Right lobe of liver (tissue), 6 donors: ENCODE measurements at places on chromosomes 3 and 15. TPM values are rescaled to one million over a fixed set of nuclear protein-coding genes. Genes with fewer than 3 reads are reported as not detected.

TUSC7 gene
- total RNA-seq: not detected

SKOR1 gene
- total RNA-seq: 0.09 TPM

FOXB1 gene
- total RNA-seq: not detected

GHSR gene
- not detected for total RNA-seq

OCA2 gene
- not detected for total RNA-seq

DCLK3 gene
- 0.34 TPM for total RNA-seq

SPTBN5 gene
- total RNA-seq: 0.65 TPM

IL5RA gene
- not detected for total RNA-seq

RARRES1 gene
- total RNA-seq: 5.1 TPM

KPNA1 gene
- total RNA-seq: 35.8 TPM

ZNF80 gene
- not detected for total RNA-seq

CPLX3 gene
- not detected for total RNA-seq

QARS1 gene
- 90.5 TPM for total RNA-seq

SHC4 gene
- not detected for total RNA-seq

SIDT1 gene
- total RNA-seq: 0.35 TPM

ALDH1A2 gene
- 11.5 TPM for total RNA-seq

COLQ gene
- total RNA-seq: 1.2 TPM

NT5DC2 gene
- total RNA-seq: 3.2 TPM

GREM1 gene
- total RNA-seq: 0.37 TPM

LRRC2 gene
- total RNA-seq: 7.2 TPM

EPHA6 gene
- not detected for total RNA-seq

KIF15 gene
- 0.09 TPM for total RNA-seq

HACL1 gene
- 35.5 TPM for total RNA-seq

DNAH12 gene
- 0.06 TPM for total RNA-seq

NDUFAF3 gene
- total RNA-seq: 100 TPM

NLGN1 gene
- 0.12 TPM for total RNA-seq

CLDN18 gene
- not detected for total RNA-seq

CLDN16 gene
- total RNA-seq: 0.61 TPM

ISLR gene
- total RNA-seq: 1.5 TPM

GRM7 gene
- 0.56 TPM for total RNA-seq

ZMYND10 gene
- 0.33 TPM for total RNA-seq

ACOX2 gene
- 67.8 TPM for total RNA-seq

TNFSF10 gene
- total RNA-seq: 25.4 TPM

LIPH gene
- total RNA-seq: 0.24 TPM

ARID3B gene
- total RNA-seq: 2.2 TPM

CCDC9B gene
- 4.8 TPM for total RNA-seq

SCAANT1 gene
- total RNA-seq: not detected

MME gene
- total RNA-seq: 62.0 TPM

ANKRD63 gene
- total RNA-seq: not detected

CD200R1 gene
- total RNA-seq: 0.86 TPM

C3orf22 gene
- total RNA-seq: not detected

SUMF1 gene
- total RNA-seq: 19.1 TPM

GOLGB1 gene
- total RNA-seq: 31.7 TPM

DUOX1 gene
- 0.06 TPM for total RNA-seq

ADAMTS17 gene
- 14.6 TPM for total RNA-seq

ZMAT3 gene
- total RNA-seq: 16.2 TPM

CHST13 gene
- total RNA-seq: 23.5 TPM

SOX2 gene
- total RNA-seq: not detected

PDIA5 gene
- 37.0 TPM for total RNA-seq

CILP gene
- 0.62 TPM for total RNA-seq

CHL1 gene
- total RNA-seq: 1.1 TPM

CYP8B1 gene
- total RNA-seq: 478 TPM

PXK gene
- 9.0 TPM for total RNA-seq
